Activated CD4-positive, alpha-beta T cell treated with anti-CD3 and anti-CD28 coated beads, Interleukin-2, amount 10 ng/mL, durations not matched to agents 7 days and 5 days (primary cell): ENCODE measurements at places on chromosomes 3 and 15.
A peak's percentile ranks its signal among the peaks of the same experiment; 100 is the strongest.

- H3K27ac ChIP-seq = no peak overlapping the region
- H3K4me3 ChIP-seq = no peak overlapping the region
- H3K36me3 ChIP-seq = no peaks in the 10 kb centered on the region
- DNase-seq = no peak
- H3K27me3 ChIP-seq = no peaks in the 10 kb centered on the region
Observed at GRCh38 chr3:76668653-76669052, 371.2 kb upstream of the ROBO2 start.

GRCh38 chr3:189188466-189188865 is 16.7 kb downstream of the TPRG1 start:
- H3K27ac ChIP-seq = no peak overlapping the region
- H3K27me3 ChIP-seq = no peaks in the 10 kb centered on the region
- H3K4me3 ChIP-seq = no peak overlapping the region
- no peaks in the 10 kb centered on the region for H3K36me3 ChIP-seq

DNA sequence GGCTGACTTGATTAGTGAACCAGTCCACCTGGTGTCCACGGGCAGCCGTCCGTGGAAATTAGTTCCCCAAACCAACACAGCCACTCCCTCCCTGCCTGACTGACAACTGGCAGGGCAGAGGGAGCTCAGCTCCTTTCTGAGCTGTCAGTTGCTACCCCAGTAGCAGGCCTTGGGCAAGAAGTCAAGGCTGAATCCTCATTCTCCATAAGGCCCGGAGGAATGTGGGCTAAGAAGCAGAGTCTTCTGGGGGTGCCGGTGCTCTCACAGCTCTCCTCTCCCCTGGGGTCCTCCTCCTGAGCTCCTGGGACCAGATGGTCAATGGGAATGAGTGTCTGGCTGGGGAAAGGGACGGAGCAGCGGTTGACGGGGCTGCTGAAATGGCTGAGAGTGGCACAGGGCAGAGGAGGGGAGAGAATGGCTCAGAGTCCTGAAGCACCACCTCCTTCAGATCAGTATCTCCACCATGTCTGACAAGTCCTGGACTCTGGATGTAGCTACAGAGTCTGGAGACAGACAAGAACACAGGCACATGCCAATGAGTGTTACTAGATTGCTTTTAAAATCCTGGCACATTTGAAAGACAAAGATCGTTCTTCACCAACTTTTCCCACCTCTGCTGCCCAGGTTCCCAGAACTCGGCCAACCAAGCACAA is 16.9 kb downstream of the AMOTL2 start:
- no peaks in the 10 kb centered on the region for H3K4me1 ChIP-seq
- no peaks in the 10 kb centered on the region for H3K36me3 ChIP-seq
- no peaks in the 10 kb centered on the region for H3K27me3 ChIP-seq
- no peak for DNase-seq
- no peak overlapping the region for H3K4me3 ChIP-seq
- H3K27ac ChIP-seq = no peak overlapping the region

GRCh38 chr3:36907911-36908646 is 36.8 kb downstream of the TRANK1 start:
- no peaks in the 10 kb centered on the region for H3K27me3 ChIP-seq
- H3K27ac ChIP-seq = peak overlapping the region; percentile 98
- peak overlapping the region; percentile 95 for H3K4me3 ChIP-seq
- peaks cover 66% of the 10 kb centered on the region for H3K4me1 ChIP-seq

GRCh38 chr15:70029297-70029701 is 68.4 kb downstream of the TLE3 start:
- no peak overlapping the region for H3K4me3 ChIP-seq
- peaks cover 7% of the 10 kb centered on the region for H3K4me1 ChIP-seq
- DNase-seq = no peak

GRCh38 chr15:77057685-77058084 is 13.2 kb downstream of the TSPAN3 start:
- peaks cover 3% of the 10 kb centered on the region for H3K36me3 ChIP-seq
- no peak for DNase-seq
- no peaks in the 10 kb centered on the region for H3K27me3 ChIP-seq
- no peak overlapping the region for H3K4me3 ChIP-seq
- H3K4me1 ChIP-seq = peaks cover 16% of the 10 kb centered on the region

- no peak for DNase-seq
- no peak overlapping the region for H3K4me3 ChIP-seq
- peaks cover 36% of the 10 kb centered on the region for H3K36me3 ChIP-seq
- H3K4me1 ChIP-seq = peaks cover 33% of the 10 kb centered on the region
- no peaks in the 10 kb centered on the region for H3K27me3 ChIP-seq
Observed at GRCh38 chr3:149820183-149820582, 7.2 kb downstream of the RNF13 start.

- no peak for DNase-seq
- no peaks in the 10 kb centered on the region for H3K27me3 ChIP-seq
- H3K4me1 ChIP-seq = peaks cover 87% of the 10 kb centered on the region
- no peak overlapping the region for H3K4me3 ChIP-seq
Observed at GRCh38 chr15:67127965-67128364, 62.6 kb downstream of the SMAD3 start.

- H3K36me3 ChIP-seq = no peaks in the 10 kb centered on the region
- peaks cover 1% of the 10 kb centered on the region for H3K27me3 ChIP-seq
- H3K27ac ChIP-seq = no peak overlapping the region
- no peak overlapping the region for H3K4me3 ChIP-seq
- no peak for DNase-seq
Observed at GRCh38 chr3:64520334-64520733, 167.5 kb downstream of the ADAMTS9 start.

- no peaks in the 10 kb centered on the region for H3K27me3 ChIP-seq
- H3K4me1 ChIP-seq = no peaks in the 10 kb centered on the region
- no peak overlapping the region for H3K4me3 ChIP-seq
- DNase-seq = no peak
- no peaks in the 10 kb centered on the region for H3K36me3 ChIP-seq
Observed at GRCh38 chr3:10383850-10384248, 62.9 kb upstream of the SEC13 start.

GRCh38 chr15:55873024-55873720 is 120.2 kb downstream of the NEDD4 start:
- no peaks in the 10 kb centered on the region for H3K36me3 ChIP-seq
- H3K27ac ChIP-seq = no peak overlapping the region
- H3K4me3 ChIP-seq = no peak overlapping the region
- H3K27me3 ChIP-seq = no peaks in the 10 kb centered on the region

DNA sequence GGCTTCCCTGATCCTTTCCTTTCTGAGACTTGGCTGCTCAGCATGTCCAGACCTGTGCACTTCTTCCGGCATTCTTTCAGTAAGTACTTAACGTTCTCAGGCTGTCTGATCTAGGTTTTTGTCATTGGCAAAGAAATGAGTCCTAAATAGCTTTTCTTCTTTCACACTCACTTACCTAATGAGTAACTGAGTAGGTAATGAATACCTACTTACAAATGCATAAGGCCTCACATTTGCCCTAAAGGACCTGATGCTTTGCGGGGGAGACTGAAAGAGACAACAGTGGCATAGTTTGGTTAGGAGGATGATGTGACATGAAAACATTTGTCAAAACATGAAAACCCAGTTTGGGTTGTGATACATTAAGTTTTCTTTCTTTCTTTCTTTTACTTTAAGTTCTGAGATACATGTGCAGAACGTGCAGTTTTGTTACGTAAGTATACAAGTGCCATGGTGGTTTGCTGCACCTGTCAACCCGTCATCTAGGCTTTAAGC is 516.7 kb upstream of the CFAP20DC start:
- peaks cover 9% of the 10 kb centered on the region for H3K36me3 ChIP-seq
- no peaks in the 10 kb centered on the region for H3K27me3 ChIP-seq
- no peak for DNase-seq
- H3K4me3 ChIP-seq = no peak overlapping the region
- no peak overlapping the region for H3K27ac ChIP-seq
- peaks cover 7% of the 10 kb centered on the region for H3K4me1 ChIP-seq

DNA sequence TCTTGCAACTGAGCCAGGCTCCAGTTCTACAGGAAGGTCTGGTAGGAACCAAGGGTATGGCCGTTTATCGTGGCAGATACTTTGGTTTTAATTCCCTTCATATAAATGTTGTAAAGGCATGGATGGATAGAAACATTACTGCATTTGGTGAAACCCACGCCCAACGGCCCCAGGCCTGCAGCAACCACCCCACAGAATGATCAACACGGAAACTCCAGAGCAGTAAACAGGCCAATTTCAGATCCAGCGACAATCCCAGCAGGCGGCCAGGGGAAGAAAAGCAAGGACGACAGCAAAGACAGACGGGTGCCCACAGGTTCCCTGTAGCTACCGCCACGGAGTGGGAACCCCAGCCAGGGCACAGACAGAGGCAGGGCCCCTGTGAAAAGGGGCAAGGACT is 32.6 kb upstream of the PCSK6 start:
- no peak overlapping the region for H3K27ac ChIP-seq
- peaks cover 12% of the 10 kb centered on the region for H3K27me3 ChIP-seq
- H3K4me3 ChIP-seq = no peak overlapping the region
- no peaks in the 10 kb centered on the region for H3K36me3 ChIP-seq
- DNase-seq = no peak

GRCh38 chr15:74378848-74379247 is 11.4 kb upstream of the CYP11A1 start:
- peak; percentile 31 for DNase-seq
- H3K36me3 ChIP-seq = no peaks in the 10 kb centered on the region
- no peak overlapping the region for H3K4me3 ChIP-seq
- H3K4me1 ChIP-seq = peaks cover 46% of the 10 kb centered on the region
- H3K27me3 ChIP-seq = no peaks in the 10 kb centered on the region
- H3K27ac ChIP-seq = peak overlapping the region; percentile 9

- H3K4me1 ChIP-seq = no peaks in the 10 kb centered on the region
- H3K4me3 ChIP-seq = no peak overlapping the region
- no peak overlapping the region for H3K27ac ChIP-seq
- H3K27me3 ChIP-seq = peaks cover 6% of the 10 kb centered on the region
- no peaks in the 10 kb centered on the region for H3K36me3 ChIP-seq
Observed at GRCh38 chr3:54347060-54347459, 224.7 kb downstream of the CACNA2D3 start.

- no peak overlapping the region for H3K4me3 ChIP-seq
- no peaks in the 10 kb centered on the region for H3K4me1 ChIP-seq
- peaks cover 33% of the 10 kb centered on the region for H3K27me3 ChIP-seq
Observed at GRCh38 chr3:186679151-186679550, 13.3 kb downstream of the HRG start.

DNA sequence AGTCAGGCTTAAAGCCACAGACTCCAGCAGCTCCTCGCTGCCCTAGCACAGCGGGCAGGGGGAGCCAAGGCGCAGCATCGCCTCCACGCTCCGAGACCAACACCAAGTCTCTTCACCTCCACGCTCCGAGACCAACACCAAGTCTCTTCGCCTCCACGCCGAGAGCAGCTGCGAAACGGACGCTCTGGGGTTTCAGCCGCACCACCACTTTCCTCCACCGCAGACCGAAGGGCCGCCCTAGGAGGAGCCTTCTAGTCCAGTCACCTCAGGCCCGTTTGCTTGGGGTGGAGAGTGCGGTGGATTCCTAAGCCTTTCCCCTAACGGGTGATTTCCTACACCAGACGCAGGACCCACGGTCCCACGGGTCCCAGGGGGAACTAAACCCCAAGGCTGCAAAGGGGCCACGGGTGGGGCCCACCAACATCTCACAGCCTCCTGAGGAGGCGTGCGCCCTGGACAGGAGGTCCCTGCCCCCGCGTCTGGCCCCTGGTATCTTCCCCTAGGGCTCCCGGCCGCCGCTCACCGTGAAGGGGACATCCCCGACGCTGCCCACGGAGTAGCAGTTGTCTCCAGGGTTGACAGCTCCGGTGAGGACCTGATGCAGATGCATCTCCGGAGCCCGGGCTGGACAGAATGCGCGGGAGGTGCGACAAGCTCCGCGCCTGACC is 501 bp downstream of the DMXL2 start:
- no peaks in the 10 kb centered on the region for H3K36me3 ChIP-seq
- peaks cover 13% of the 10 kb centered on the region for H3K27me3 ChIP-seq
- peak overlapping the region; percentile 74 for H3K27ac ChIP-seq
- peak overlapping the region; percentile 84 for H3K4me3 ChIP-seq
- peak; percentile 32 for DNase-seq
- H3K4me1 ChIP-seq = peaks cover 21% of the 10 kb centered on the region
